SK-N-MC (cell line): ENCODE measurements at places on chromosomes 11 and 22.

- no peak for DNase-seq
These were observed 22.3 kb downstream of the SMCO4 start for GRCh38 chr11:93520726-93521509.

DNA sequence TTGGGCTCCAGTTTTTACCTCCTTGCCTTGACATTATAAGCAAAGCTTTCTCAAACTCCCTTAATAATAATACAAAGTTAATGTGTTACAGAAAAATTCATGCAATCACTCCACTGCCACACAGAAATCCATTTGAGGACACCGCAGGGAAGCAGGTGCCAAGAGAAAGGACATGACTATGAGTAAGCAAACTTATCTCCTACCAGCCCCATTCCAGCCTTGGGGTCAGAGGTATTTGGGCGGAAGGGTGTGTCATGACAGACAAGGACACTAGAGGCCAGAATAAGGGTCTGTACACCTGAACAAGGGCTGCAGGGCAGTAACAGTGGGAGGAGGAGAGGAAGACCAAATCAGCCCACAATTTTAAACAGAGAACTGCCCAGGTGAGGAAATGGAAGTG lies 5.9 kb downstream of the GNG3 start:
- no peak for DNase-seq

DNA sequence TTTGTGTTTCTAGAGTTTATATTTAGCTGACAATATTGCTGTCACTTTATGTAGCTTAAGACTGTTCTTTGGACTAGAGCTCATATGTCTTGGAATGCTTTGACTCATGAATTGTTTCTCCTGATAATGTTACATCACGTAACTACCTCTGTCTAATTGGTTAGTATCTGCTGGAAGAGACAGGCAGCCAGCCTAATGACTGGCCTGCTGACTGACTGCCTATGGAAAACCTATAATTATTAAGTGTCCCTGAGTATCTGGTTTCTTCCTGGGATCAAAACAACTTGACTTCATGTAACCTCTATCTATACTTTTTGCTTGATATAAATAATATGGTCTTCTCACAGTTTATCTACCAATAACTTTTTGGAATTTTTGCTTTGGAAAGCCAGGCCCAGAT lies 9.4 kb downstream of the SOX6 start:
- DNase-seq, result no peak

DNA sequence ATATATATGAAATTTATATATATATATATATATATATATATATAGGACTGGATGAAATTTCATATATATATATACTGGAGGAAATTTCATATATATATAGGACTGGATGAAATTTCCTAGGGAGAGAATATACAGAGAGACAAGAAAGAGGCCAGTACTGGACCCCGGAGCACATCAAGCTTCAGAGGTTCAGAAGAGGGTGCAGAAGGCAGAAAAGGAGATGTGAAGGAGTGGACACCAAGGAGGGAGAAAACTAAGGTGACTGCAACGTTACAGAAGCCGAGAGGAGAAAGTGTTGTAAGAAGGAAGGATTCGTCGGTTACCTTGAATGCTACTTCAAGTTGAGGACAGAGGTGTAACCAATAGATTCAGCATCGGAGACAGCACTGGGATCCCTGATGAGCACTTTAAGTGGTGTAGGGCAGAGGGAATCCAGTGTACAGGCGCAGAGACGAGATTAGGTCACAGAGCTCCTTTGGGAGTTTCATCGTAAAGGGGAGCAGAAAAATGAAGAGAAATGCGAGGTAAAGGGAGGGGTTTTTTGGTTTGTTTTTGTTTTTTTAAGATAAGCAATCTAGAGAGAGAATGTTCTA lies 8.5 kb upstream of the TPH1 start:
- DNase-seq, result no peak

- DNase-seq, result no peak
These were observed 69.3 kb downstream of the SLC25A17 start for GRCh38 chr22:40749829-40750228.

DNA sequence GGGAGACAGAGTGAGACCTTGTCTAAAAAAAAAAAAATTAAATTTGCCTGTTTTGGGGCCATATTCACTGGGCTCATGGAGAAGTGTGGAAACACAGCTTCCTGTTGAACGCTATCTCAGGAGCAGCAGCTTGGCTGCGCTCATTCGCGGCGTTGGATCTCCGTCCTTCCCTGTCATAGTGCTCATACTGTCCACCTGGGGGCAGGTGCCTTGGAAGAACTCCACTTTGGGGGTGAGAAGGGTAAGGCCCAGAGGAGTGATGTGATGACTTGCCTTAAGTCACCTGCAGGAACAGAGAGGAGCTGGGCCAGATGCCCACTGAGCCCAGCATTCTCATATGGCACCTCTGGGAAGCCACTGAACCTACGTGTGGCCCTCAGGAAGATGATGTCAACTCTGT lies 82.8 kb downstream of the CABIN1 start:
- no peak for DNase-seq

DNA sequence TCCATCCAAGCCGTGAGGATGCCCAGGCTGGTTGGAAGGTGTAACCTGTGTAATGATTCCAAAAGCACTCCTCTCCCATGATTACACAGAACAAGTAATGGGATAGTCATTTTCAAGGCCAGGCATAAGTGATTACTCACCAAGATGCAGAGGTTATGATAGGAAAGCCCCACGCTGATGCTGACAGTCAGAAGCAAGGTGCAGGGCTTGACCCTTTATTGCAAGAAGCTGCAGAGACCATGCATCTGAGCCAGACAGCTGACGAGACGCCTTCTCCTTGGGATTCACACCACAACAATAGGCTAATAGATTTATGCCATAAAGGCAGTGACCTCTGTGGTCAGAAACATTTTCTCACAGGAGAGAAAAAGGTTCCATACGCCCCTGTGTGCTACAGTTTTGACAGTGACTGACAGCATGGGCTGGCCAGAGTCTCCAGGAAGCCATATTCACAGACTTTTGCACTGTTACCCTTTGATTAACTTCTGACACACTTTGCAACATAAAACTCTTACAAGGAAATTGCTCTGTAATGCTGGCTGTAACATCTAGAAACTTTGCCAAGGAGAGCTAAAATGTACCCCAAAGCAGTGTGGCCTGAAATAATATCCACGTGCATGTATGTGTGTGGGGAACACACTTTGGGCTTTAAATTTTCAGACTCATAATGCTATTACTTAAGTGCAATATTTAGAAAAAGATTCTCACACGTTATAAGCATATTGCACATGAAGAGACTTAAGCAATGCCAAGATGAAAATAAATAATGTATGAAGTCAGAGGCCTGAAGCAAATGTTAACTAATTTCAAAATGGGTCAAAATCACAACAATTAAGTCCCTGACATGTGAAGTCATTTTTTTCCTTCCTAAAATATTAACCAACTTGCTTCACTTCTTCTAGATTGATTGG lies 1079.0 kb upstream of the TENM4 start:
- no peak for DNase-seq

DNA sequence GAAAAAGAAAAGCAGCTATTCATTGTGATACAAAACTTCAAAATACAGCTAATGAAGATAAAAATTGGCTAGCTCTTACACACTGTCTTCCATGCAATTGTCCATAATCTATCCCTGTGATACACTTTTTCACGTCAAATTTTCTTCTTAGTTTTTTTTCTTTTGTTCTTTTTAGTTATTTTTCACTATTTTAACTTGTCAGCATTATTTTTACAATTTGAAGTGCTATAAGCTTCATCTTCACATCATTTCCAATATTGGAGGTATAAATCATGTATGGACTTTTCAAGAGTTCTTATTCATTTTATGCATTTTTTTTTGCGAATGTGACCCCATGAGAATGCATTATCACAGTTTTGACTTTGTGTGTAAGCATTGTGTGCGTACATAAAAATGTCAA lies 4.1 kb downstream of the OR5B17 start:
- DNase-seq, result no peak

GRCh38 chr22:40392618-40393017 lies 22.2 kb downstream of the SGSM3 start:
- no peak for DNase-seq

GRCh38 chr11:2466069-2466801 lies 21.4 kb downstream of the KCNQ1 start:
- DNase-seq, result no peak

DNA sequence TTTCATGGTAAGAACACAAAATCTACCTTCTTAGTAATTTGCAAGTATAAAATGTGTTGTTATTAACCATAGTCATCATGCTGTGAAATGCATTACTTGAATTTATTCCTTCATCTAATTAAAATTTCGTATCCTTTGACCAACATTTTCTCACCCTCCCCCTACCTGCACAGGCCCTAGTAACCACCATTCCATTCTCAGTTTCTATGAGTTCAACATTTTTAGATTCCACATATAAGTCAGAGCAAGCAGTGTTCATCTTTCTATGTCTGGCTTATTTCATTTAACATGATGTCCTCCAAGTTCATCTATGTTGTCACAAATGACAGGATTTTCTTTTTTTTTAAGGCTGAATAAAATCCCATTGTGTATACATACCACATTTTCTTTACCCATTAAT lies 43.5 kb upstream of the CCDC179 start:
- DNase-seq, result no peak

DNA sequence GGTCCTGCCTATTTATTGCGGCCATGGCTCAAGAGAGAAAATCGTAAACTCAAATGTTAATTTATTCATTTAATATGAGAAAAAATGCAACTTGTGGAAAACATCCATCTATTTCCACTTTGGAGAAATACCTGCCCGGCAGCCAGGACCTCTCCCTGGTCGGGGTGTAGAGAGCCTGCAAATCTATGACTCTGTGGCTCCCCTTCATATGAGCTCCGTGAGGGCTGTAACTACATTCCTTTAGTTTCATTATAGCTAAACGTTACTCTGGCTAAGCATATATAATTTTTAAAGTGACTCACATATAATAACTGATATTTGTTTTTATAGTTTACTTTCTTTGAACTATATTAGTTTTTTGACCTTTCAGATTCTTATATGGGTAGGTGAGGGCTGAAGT lies 857.8 kb upstream of the FAT3 start:
- no peak for DNase-seq

- DNase-seq, result no peak
These were observed at the start of gene CCDC89 for GRCh38 chr11:85685820-85686459. TSS of gene CCDC89 (minus strand) at chr11:85686195. CDS start at chr11:85686130, 65 bp downstream.

DNA sequence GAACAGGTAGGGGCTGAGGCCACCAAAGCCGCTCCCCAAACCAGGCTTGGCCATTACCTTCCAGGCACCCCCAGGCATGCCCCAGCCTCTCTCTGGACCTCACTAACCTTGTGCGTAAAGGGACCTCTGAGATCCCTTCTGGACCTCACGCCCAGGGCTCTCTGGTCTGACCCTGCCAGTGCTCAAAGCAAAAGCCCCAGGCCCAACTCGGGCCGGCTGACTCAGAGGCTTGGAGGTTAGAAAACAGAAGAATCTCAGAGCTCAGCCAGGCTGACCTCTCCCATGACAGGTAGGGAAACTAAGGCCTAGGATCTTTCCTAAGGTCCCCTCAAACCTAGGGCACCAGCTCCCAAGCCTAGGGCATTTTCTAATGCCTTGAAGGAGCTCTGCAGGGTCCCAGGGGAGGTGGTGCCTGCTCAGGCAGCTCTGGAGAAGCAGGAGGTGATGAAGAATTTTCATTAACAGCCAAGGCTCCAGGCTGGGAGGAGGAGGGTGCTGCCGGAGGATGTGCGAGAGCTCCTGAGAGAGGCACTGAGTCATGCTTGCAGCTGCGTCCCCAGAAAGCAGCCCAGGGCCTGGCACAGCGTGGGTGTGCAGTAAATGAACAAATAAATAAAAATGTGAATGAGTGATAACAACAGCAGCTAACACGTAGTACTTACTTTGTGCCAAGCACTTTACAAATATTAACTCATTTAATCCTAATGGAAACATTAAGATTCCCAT lies 25.6 kb downstream of the ARRB1 start:
- DNase-seq, result no peak

DNA sequence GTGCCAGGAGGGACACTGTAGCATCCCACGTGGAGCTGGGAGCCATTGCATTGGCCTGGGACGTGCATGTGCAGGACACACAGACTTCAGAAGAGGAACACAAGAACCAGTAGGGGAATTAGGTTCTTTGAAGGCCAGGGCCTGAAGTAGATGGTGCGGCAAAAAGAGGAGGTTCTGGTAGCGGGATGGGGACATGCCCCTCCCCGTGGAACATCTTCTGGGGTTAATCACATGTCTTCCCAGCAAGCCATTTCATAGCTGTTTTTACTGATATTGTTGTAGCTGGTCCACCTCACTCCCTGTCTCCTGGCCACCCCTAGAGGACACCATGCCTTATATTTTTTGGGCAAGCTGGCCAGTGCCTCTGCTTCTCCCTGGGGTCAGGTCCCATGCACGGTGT lies 74.3 kb downstream of the SCN3B start:
- no peak for DNase-seq

DNA sequence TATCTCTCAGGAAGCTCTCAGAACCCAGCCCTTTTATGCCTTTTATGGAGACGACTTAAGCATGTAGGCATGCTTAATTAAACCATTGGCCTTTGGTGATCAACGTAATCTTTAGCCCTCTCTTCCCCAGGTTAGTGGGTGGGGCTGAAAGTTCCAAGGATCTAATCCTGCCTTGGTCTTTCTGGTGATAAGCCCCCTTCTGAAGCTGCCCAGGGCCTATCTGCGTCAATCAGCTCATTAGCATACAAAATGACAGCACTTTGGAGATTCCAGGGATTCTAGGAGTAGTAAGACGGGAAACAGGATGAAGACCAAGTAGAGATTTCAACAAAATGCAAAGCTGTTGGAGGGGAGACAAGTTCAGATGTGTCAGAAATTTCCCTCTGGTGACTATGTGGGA lies 3.1 kb downstream of the FAM118A start:
- DNase-seq, result no peak

- no peak for DNase-seq
These were observed 29.5 kb upstream of the TESMIN start for GRCh38 chr11:68780829-68781228.

GRCh38 chr11:113181094-113181493 lies 133.3 kb upstream of the TTC12 start:
- no peak for DNase-seq

DNA sequence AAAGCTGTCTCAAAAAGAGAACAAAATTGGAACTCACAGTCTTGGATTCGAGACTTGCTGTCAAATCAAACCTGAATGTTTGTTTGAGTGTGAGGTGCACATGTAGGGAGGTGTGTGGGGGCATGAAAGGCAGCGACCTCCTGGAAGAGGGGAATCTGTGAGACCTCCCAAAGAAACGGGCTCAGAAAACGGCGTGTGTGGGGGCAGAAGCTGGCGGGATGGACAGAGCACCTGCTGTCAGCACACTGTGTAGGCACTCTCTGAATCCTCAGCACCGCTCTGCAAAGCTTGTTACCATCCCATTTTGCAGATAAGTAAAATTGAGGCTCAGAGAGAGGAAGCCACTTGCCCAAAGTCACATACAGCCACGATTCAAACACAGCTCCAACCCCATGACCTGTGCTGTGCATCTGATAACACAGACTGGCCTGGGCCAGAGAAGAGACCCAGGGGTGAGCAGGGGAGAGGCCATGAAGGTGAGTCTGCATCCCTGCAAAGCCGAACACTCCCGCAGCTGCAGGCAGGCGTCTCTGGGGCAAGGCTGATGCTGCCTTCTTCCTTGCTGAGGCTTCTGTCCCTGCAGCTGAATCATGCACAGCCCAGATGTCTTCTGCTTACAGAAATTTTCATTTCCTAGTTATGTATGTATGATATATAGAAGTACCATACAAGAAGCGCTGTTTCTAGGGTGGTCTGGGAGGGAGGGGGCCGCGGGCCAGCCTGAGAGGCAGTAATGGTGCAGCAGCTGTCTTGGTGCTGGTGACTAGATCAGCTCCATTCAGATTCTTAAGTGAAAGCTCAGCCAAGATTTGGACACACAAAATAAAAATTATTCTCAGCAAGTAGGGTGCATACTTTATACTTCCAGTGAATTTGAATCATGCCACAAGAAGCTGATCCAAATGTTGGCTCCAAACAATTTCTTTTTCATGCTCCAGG lies 67.3 kb upstream of the SHISAL1 start:
- DNase-seq, result no peak

GRCh38 chr11:2383852-2384804 lies 7.0 kb downstream of the CD81 start:
- no peak for DNase-seq
